Hematopoietic multipotent progenitor cell treated with erythropoietin and hydrocortisone succinate and interleukin-3 and kit ligand, for 17 days (in vitro differentiated cells): ENCODE measurements at places on chromosomes 1 and 21.

GRCh38 chr1:67941155-67941554, 107.9 kb upstream of the GNG12 start:
- DNase-seq, result no peak

GRCh38 chr1:192376374-192376773, 59.6 kb downstream of the RGS21 start:
- no peak for DNase-seq

GRCh38 chr1:181392613-181393220, 90.6 kb upstream of the CACNA1E start:
- no peak for DNase-seq

- no peak for DNase-seq
These were observed 27.6 kb upstream of the ARHGAP29 start for GRCh38 chr1:94265011-94265422.

GRCh38 chr1:91513160-91513559, 12.5 kb downstream of the CDC7 start:
- no peak for DNase-seq

- no peak for DNase-seq
These were observed 18.6 kb downstream of the NAV1 start for GRCh38 chr1:201557572-201557958.

DNA sequence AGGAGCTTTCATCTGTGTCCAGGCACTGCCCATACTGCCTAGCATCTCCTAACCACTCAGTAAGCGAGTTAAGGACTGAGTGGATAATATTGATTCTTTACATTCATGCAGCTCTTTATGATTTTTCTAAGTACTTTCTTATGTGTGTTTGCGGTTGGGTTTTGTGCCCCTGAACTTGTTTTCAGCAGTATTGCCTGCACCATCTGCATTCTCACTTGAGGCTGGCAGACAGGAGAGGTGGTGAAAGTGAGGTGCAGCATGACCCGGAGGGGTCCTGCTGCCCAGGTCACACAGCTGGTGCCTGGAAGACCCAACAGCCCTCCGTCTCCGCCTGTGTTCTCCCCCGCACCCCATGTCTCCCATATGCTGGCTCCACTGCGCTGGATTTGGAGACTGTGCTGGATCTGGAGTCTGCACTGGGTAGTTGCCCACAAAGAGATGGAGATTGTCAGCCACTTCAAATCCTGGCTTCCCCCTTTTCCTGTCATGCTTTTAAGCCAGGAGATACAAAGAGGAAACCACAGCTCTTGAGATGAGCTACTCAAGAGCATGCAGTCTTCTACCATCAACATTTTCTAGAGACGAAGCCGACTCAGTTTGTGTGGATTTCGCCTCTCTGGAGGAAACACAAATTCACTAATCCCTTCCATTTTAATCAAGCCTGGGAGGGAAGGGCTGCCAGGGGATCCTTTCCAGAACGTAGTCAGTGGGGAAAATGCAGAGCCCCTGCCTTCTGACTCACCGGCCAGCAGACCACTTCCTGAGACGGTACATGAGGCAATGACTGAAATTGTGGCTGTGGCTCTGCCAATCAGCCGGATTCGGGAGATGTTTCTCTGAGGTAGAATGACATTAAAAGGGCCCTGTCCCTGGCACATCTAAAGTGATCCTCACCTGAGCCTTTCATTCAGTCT, 71.7 kb upstream of the ANGPTL1 start:
- no peak for DNase-seq

DNA sequence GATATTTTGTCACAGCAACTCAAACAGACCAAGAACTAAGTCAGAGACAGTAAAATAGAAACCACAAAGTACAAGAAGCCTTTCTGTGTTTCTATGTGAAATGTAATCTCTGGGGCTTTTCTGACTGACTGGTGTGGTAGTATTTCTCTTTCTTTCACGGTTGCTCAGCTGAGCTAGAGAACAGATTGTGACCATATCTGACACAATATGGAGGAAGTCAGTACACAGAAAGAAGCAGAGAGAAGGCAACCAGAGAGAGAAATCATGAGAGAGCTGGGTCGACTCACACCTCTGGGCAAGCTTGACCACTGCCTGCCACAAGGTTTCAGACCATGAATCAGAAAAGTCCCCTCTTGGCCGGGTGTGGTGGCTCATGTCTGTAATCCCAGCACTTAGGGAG, 208.9 kb upstream of the GREM2 start:
- DNase-seq, result no peak

DNA sequence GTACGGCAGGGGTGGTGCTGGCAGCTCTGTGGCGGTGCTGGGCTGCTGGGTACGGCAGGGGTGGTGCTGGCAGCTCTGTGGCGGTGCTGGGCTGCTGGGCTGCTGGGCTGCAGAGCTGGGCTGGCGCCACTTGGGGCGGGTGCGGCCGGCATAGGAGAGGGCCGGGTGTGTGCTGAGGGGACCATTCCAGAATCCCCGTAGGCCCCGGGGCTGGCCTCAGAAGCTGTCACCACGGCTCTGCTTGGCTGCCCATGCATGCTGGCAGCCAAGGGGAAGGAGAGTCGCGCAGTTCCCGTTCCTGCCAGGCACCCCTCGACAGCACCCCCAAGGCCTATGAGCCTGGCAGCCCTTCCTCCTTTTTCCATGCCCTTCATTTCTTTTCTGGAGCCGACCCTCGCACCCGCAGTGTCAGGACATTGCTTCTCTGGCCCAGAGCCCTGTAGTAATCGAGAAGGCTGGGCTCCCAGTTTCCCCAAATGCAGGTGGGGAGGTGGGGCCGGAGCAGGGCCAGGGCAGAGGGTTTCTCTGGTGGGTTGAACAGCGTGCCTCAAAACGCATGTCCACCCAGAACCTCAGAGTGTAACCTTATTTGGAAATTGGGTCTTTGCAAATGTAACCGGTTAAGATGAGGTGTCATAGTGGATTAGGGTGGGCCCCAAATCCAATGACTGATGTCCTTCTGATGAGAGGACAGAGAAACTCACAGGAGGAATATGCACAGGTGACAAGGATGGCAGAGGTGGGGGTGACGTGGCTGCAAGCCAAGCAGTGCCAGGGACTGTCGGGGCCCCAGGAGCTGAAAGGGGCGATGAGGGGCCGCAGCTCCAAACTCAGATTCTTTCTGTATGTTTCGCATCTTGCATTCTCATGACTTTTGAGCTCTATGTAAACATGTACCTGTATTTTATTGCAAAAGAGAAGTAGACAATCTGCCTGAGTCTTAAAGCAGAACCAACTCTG, 71.0 kb upstream of the ACTRT2 start:
- DNase-seq, result no peak

DNA sequence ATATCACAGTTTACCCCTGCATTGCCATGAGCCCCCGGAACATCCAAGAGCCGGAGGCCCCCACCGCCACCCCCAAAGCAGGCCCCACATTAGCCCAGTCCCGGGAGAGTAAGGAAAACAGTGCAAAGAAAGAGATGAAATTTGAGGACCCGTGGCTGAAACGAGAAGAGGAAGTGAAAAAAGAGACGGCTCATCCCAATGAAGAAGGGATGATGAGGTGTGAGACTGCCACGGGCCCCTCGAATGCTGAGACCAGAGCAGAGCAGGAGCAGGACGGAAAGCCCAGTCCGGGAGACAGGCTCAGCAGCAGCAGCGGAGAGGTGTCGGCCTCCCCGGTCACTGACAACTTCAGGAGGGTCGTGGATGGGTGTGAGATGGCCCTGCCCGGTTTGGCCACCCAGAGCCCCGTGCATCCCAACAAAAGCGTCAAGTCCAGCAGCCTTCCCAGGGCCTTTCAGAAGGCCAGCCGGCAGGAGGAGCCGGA, 532.4 kb downstream of the KIF26B start:
- DNase-seq, result no peak

DNA sequence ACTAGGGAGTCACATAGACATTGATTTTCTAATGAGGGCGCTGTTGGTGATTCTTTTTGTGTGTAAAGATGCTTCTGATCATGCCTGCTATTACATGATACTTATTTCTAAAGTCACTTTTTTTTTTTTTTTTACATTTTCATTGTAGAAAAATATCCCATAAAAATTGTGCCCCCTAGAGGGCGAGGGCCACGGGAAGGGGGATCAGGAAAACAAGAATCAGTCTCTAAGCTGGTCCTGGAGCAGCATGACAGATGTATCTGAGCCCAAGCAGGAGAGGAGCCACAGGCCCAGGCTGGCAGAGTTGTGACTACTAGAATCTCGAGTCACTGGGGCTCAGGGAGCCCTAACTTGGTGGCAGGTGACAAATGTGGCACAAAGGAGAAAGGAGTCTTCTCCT, 28.1 kb downstream of the ZSCAN20 start:
- no peak for DNase-seq

- DNase-seq, result no peak
These were observed 154.1 kb downstream of the TRABD2B start for GRCh38 chr1:47843059-47843458.

DNA sequence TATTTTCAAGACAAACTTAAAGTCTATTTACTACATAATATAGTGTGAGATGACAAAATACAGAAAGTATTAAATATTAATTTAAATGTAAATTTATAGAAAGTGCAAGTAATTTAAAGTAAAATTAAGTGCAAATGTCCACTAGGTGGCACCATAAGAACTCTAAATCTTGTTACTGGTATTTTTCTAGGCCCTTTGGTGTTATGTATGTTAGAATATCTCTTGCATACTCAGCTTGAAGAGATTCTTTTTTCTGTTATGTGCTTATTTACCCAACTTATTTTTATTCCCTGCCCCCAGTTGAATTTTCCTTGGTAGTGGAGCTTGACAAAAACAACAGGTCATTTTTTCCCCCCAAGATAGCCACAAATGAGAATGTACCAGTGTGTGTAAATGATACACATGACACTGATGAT, 71.5 kb downstream of the RPS6KC1 start:
- DNase-seq, result peak; percentile 59

DNA sequence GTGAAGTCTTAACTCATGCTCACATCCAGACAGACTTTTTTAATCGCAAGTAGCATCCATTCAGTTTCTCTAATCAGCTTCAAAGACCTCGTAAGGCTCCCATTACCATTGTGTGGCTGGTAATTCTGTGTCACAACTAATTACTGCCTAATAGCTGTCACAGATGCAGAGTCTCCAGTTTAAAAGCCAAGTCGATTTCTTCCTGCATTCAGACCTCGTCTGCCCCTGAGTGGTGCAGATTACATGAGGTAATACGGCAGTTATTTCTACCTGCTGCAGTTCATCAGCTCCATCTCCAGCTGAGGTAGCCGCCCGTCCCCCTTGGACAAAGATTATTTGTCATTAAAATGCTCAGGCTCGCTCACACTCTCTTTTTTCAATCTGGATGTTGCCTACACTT, 34.4 kb upstream of the OLIG2 start:
- no peak for DNase-seq

- DNase-seq, result no peak
These were observed 28.8 kb downstream of the ZP4 start for GRCh38 chr1:237861944-237862343.

DNA sequence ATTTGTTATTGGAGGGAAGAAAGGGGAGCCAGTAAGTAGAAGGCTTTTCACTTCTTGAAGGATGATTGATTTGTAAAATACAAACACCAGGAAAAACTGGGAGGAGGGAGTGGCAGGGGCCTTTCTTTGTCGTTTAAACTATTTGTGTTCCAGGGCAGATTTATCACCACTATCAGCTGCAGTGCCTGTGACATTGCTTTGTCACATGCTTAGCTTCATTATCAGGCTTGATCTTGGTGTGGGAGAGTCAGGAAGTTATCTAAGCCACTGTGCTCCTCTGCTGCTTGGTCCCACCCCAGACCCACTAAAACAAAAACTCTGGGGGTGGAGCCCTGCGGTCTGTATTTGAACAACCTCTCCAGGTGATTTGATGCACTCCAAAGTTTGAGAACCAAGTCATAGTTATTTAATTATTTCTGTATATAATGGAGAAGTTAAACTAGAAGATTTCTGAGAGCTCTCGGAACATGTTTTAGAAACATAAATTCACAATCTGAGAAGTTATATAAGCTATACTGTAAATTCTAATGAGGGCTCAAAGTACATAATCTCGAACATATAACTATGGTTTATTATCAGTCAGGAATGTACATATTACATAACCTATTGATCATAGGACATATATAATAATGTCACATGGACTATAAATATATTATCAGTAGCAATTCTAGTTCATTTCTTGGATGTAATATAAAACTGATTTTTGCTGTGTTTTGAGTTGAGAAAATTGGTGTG, 87.9 kb downstream of the CDC14A start:
- no peak for DNase-seq

- DNase-seq, result no peak
These were observed 21.5 kb upstream of the SMYD2 start for GRCh38 chr1:214259353-214259977.

GRCh38 chr1:158011714-158012113, 18.3 kb downstream of the KIRREL1 start:
- DNase-seq, result no peak

DNA sequence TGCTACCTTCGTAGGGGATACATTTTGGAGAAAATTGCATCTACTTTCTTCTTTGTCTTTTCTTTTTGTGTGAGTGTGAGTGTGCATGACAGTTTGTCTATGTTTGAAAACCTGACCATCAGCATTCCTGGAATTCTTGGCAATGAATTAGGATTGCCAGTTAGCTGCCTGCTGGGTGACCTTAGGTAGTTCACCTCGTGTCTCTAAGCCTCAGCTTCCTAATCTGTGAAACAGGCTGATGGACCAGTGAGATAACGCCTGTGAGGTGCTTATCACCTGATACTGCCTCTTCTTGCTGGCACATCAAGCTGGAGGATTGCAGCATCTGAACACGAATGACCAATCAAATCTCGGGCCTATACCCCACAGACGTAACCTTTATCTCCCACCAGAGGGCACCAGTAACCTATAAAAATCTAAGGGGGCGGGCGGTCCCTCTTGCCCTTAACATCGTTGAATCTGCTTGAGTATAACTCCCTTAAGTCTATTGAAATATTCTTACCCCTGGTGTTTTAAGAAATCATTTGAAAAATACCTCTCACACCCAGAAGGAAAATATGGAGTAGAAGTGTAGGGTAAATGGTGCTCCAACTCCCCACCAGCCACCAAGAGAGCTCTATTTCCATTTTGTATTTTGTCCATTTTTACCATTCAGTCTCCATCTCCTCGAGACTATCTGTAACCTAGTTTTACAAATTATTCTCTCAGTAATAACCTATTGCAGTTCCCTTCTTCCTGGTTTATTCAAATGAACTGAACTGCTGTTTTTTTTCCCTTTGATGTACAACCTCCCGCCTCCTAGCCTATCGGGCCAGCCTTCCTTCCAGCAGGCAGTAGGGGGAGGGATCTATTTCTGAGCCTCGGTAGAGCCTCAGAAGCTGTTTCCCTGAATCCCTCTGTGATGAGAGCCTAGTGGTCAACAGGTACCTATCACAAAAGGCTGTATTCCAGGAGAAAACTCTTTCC, 49.7 kb downstream of the MDM4 start:
- DNase-seq, result peak; percentile 77

- no peak for DNase-seq
These were observed 26.9 kb upstream of the EPB41 start for GRCh38 chr1:28887419-28887834.

DNA sequence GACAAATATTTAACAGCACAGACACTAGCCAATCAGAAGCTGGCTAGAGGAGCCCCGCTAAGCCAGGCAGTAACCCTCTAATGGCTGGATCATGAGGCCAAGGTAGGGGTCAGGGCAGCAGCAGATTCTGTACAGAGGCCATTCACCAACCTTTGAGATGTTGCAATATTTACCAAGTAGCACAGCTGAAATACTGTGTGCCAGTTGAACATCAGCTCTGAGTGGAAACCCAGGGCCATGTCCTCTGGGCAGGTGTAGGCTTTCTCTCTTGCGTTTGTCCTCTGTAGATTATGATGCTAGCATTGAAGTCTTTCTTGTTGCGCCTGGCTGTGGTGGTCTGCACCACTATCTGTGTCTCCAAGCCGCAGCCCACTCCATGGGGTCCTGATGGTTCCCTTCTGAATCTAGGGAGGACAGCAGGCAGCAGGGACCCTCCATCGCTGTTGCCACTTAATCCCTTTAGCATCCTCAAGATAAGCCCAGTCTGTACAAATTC, 2.5 kb upstream of the COG2 start:
- DNase-seq, result no peak

GRCh38 chr1:176141449-176141848, 65.6 kb downstream of the COP1 start:
- no peak for DNase-seq
